ENCODE measurements at places on chromosomes 6 and 20. TPM values are rescaled to one million over a fixed set of nuclear protein-coding genes. Genes with fewer than 3 reads are reported as not detected.
A peak's percentile ranks its signal among the peaks of the same experiment; 100 is the strongest.

Gene TRDN
- not detected for total RNA-seq

DNA sequence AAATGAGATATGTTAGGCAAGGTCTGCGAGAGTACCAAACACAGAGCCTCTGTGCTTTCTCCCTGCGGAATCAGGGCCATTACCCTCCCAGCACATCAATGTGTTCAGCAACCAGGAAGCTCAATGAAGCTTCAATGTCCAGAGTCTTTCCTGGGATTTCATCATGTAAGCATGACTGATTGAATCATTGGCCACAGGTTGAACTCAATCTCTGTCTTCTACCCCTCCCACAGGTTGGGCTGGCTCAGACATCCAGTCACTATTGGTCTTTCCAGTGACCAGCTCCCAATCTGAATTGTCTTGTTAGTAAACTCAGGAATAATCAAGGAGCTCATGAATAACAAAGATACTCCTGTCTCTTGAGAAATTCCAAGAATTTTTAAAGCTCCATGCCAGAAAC lies 2.7 kb upstream of the DTD1 start:
- peak; percentile 86 for DNase-seq

GRCh38 chr6:136113736-136114173 lies 136.4 kb downstream of the MTFR2 start:
- DNase-seq, result peak; percentile 2

DNA sequence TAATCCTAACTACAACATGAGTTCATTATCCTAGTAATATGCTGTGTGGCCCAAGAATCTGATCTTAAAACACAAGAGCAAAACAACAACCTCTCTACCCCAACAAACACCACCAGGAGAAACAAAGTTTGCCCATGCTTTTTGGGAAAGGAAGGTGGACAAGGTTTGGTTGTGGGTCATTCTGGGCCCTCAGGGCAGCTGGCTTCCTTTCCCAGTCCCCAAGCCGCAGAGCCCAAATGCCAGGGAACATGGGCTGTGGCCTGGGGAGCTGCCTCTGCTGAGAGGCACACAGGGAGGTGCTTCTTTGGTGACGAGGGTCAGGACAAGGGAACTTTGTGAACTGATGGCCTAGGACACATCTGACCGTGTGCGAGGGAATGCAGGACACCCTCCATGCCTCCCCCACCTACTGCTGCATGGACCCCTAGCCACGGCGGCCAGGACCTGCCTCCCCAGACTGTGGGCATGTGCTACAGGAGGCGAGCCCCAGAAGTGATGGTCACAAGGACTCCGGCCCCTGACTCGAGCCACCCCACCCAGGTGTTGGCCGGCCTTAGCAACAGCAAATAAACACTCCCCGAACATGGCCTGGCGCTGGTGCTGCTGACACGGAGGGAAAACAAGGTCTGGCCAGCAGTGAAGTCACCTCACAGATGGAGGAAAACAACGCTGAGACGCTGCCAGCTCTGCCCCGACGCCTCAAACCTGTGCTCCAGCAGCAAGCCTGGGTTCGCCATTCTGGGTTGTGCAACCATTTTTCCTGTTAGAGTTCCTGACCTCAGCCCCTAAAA lies 55.6 kb downstream of the RRBP1 start:
- DNase-seq, result no peak

Gene C20orf202
- total RNA-seq, result not detected
